ENCODE measurements at places on chromosomes 11 and 22.
A peak's percentile ranks its signal among the peaks of the same experiment; 100 is the strongest.

DNA sequence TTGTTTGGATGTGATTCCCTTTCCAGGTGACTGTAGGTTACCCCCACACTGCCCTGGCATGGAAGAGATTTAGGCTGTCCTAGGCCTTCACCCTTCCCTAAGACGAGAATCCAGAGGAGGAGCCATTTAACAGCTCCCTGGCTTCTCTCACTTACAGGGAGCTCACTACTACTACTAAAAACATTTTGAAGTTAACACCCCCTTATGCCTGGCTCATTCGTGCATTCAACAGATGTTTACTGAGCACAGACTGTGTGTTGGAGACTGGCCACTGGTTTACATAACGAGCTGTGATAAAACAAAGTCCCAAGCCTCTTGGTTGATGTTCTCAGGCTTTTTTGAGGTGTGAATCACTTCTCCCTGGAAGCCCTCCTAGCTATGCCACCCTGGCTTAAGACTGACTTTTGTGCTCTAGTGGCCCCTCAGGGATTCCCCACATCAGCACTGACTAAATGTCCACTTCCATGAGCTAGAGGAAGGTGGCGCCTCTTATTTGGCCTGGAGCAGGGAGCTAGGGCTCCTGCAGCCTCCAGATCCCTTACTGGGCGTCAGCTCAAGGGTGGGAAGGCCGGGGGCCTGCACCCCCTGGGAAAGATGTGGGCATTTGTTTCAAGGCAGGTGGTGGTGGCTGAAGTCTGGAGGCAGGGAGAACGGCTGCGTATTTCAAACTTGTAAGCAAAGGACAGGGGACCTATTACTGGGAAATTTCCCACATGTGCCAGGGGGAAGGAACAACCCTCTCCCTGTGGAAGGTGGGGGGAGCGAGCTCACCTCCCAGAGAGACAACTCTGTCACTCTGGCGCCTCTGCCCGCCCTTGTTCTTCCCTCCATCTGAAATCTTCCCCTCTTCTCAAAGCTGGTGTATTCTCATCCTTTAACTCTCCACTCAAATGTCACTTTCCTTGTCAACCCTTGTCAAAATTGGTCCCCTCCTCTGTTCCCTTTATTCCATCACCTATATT is 19.4 kb upstream of the MALAT1 start:
- DNase-seq, result no peak

DNA sequence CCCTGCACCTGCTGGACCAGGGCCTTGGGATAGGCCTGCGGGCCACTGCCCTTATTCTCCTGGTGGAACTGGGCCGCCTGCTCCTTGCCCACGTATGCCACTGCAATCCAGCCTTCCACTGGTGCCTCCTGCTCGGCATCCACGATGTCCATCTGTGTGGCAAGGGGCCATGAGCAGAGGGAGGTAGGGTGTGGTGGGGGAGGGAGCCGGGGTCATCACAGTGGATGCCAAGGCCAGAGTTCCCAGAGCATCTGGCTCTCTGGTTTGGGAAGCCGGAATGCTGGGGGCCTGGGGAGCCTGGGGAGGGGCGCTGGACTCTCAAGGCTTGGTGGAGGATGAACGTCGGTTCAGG is 627 bp downstream of the RNF215 start:
- no peak for DNase-seq

DNA sequence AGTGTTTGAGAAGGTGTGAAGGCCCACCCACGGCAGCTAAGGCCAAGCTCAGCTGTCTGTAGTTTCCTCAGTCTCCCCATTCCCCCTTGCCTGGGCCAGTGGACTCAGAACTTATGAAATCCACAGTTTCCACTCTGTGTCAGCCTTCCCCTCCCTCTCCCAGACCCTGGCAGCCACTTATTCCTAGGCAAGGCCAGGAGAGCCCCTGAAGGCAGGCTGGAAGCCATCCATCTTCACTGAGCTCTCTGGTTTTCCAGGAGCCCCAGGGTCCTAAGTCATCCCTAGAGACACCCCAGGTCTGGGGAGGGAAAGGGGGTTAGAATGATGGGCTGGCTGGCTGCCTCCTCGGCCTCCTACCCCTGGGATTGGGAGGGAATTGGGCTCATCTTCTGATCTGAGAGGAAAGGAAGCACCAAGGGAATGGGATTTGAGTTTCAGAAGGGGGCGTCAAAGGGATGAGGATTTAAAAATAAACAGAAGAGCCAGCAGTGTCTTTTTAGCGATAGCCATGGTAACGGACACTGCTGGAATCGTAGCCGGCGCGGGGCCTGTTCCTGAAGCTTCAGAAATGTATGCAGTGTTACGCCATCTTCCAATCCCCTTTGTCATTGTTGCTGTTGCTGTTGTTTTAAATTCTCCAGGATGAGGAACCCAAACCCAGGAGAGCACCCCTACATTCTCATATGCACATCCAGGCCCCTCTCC is 561.1 kb upstream of the CADM1 start:
- no peak for DNase-seq

DNA sequence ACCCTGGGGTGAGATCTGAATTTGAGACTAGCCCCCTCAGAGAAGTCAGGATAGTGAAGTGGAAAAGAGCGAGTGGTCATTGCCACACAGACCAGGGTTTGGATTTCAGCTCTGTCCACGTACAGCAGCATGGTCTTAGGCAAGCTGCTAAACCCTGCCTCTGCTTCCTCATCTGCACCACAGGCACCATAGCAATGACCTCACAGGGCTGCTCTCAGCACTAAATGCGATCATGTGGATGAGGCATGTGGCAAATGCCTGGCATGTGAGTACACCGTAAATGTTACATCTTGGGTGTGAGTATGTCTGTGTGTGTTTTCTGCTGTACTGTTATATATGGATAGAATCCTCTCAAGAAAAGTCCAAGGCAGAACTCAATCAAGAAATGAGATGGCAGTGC is 15.8 kb downstream of the NAV2 start:
- DNase-seq, result no peak

- no peak for DNase-seq
Observed at GRCh38 chr11:75827562-75827961, 12.6 kb downstream of the UVRAG start.

DNA sequence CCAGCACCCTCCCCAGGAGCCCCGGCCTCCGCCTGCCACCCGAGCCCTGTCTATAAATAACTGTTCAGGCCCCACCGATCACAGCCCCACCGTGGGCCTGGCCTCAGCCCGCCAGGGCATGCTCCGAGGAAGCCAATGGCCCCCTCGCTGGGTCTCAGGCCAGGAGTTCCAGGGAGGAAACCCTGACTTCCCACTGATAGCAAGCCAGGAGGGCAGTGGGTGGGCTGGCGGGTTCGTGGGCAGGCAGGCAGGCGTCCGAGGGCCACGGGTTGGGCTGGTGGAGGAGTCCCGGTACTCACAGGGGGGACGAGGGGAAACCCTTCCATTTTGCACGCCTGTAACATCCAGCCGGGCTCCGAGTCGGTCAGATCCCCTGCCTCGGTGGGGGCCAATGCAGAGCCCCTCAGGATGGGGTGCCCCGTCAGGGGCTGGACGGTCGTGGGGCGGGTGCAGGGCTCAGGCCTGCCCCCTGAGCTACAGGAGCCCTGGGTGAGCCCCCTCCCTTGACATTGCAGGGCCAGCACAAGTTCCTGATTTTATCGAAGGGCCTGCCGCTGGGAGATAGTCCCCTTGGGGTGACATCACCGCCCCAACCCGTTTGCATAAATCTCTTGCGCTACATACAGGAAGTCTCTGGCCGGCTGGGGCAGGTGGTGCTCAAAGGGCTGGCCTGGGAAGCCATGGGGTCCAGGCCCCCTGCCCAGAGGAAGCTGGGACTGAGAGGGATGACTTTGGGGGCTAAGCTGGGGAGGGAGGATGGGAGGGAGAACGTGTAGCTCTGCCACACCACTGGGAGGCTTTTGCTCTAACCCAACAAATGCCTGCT is at the start of gene SPI1:
TSS of gene SPI1 (minus strand) at position 538 of the 826 bp plus-strand sequence. CDS start at position 344, 194 bp downstream.
- DNase-seq, result no peak

GRCh38 chr11:12724301-12725054 is 50.3 kb downstream of the TEAD1 start:
- no peak for DNase-seq

- no peak for DNase-seq
Observed at GRCh38 chr11:102357116-102357515, 10.1 kb downstream of the BIRC2 start.

DNA sequence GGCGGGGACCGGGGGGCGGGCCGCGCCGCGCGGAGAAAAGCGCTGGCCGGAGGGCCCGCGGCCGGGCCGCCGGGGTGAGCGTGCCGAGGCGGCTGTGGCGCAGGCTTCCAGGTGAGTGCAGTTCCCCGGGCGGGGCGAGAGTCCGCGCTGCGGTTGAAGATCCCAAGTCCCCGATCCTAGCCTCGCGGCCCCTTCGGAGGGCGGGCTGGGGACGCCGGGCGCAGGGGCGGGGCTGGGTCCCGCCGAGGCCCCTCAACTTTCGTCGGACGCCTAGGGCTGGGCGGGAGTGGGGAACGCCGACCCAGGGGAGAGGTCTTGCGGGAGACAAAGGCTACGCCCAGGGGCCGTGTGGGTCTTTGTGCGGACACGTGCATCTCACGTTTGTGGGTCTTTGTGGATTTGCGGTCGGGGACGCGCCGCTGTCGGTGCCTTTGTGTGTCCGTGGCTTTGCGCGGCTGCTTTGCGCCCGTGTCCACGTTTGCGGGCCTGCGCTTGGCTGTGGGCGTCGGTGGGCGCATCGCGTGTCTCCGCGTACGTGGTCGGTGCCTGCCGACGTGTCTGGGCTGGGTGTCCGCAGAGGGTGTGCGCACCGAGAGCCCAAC is at the start of gene TSKU:
TSS of gene TSKU (plus strand) at position 63 of the 602 bp plus-strand sequence. CDS start 12,261 bp downstream, outside the sequence.
- DNase-seq, result no peak

DNA sequence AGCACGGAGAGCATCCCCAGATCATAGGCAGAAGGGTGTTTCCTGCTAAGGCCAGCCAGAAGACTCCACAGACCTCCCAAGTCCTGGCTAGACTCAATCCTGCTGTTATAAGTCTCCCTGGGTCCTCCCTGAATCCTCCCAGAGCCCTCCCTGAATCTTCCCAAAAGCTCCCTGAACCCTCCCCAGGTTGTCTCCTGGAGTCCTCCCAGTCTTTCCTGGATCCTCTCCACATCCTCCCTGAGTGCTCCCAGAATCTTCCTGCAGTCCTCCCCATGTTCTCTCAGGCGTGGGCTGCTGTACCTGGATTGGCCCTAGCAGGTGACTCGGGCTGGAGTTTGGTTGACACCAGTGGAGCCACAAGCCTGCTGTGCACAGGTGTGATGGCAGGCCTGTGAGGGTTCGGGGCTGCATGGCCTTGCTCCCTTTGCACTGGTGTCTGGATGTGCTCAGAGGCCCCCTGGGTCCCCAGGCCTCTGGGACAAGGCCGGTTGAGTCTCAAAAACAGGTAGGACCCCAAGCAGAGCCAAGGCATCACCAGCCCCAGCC is 11.6 kb downstream of the GP1BB start:
- no peak for DNase-seq

DNA sequence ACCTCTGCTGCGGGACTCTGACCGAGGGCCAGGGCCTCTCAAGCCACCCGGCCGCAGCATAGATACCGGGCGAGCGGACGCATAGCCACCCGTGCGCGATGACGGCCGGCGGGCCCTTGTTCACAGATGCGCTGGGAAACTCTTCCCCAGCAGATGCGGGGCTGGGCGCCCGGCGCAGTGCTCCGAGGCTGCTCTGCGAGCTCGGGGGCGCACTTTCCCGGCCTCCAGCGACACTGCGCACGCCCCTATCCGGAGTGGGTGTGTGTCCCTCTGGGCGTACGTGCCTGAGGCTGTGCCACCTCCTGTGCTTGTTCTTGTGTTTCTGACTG is 104.7 kb upstream of the E2F8 start:
- DNase-seq, result no peak

DNA sequence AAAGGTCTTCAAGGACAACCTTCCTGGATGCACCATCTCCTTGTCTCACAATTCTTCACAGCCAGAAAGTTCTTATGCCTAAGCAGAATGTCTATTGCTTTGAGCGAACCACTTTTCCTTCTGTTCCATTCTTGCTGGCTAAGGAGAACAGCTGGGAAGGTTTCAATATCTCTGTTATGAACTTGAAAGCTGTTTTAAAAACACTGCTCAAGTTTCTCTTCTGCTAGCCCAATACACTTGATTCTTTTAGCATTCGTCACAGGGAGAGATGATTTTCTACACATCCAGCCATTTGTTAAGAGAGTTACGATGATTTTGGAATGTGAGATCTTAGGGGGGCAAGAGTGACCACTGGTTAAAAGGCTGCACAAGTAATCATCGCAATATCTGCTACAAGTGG is 249.3 kb downstream of the KIRREL3 start:
- no peak for DNase-seq

DNA sequence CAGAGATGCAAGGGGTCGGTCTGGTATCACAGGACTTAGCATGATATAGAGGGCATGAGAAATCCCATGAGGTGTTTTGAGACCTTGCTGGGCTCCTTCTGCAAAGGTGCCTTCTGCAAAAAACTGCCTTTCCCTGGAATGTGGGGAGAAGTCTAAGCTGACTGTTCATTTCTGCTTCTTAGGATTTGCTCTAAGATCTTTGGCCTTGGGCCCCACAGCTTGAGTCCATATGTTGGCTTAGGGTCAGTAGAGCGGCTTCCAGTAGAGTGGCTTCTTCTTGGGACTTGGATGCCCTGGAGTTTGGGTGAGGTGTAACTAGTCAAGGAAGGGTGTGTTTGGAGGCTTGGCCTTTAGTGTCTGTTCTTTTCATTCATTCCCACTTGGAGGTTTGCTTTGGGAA is 37.0 kb downstream of the AMPD3 start:
- DNase-seq, result peak; percentile 14

- no peak for DNase-seq
Observed at GRCh38 chr22:41909310-41910049, 5.4 kb downstream of the SHISA8 start.

- no peak for DNase-seq
Observed at GRCh38 chr22:43821606-43822425, 9.7 kb upstream of the EFCAB6 start.

DNA sequence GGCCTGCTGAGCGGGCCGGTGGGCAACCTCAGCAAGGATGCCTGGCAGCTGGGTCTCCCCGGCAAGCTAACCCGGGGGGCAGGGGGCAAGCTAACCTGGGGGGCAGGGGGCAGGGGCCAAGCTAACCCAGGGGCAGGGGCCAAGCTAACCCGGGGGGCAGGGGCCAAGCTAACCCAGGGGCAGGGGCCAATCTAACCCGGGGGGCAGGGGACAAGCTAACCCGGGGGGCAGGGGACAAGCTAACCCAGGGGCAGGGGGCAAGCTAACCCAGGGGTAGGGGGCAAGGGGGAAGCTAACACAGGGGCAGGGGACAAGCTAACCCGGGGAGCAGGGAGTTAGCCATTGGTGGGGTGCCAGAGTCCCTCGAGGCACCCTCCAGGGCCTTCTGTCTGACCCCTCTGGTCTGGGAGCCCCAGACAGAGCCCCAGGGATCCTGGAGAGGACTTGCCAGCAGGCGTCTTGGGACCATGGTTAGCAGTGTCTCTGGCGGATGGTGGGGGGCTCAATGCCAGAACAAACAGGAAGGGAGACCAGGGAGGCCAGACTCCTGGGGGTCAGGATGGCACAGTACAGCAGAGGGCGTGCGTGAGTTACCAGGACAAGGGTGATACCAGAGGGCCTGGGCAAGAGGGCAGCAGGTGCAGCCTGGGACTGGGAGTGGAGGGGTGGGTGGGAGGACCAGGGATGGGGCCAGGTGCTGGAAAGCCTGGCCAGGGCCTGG is 16.1 kb downstream of the IGF2 start:
- no peak for DNase-seq

DNA sequence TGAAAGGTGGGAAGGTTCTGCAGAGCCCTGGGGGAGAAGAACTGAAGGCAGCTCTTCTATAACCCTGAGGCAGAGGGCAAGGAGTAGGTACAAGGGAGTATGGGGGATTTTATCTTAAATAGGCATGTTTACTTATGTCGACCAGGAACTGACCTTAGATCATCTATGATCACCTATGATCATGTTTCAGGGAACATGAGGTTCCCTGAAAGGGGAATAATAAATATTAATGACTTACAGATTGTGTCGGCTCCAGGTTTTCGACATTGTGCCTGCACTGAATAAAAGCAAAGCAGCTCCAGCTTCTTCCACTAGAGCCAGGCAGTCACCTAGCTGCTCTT is 9.9 kb downstream of the GSTP1 start:
- DNase-seq, result no peak

Measured in activated CD8-positive, alpha-beta memory T cell treated with anti-CD3 and anti-CD28 coated beads, Interleukin-2, amount 10 ng/mL, durations not matched to agents 7 days and 5 days (primary cell).